T-helper 2 cell (primary cell): ENCODE measurements at places on chromosomes 5 and 9.

GRCh38 chr9:73869264-73869663 lies 627.9 kb upstream of the RORB start:
- DNase-seq = peak; percentile 73

DNA sequence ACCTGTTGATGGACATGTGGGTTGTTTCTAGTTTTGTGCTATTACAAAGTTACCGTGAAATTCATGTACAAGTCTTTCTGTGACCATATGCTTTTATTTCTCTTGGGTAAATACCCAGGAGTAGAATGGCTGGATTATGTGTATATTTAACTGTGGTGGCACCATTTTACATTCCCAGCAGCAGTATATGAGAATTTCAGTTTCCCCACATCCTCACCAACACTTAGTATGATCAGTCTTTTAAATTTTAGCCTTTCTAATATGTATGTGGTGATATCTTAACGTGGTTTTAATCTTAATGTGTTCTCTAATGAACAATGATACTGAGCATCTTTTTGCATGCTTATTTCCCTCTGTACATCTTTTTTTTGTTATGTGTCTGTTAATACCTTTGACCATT lies 36.6 kb downstream of the GALNT10 start:
- no peak for DNase-seq

GRCh38 chr5:3428334-3428733 lies 167.3 kb upstream of the IRX1 start:
- DNase-seq = no peak

GRCh38 chr9:99449726-99450125 lies 227.6 kb downstream of the SEC61B start:
- DNase-seq = no peak

- no peak for DNase-seq
Measured at GRCh38 chr5:55030220-55030619, 6.2 kb downstream of the GZMK start.

GRCh38 chr9:12889402-12890106 lies 114.7 kb downstream of the LURAP1L start:
- DNase-seq = no peak

GRCh38 chr5:87048156-87048555 lies 219.5 kb upstream of the RASA1 start:
- DNase-seq = no peak

GRCh38 chr9:114324492-114324891 lies 1.6 kb downstream of the ORM1 start:
- no peak for DNase-seq

DNA sequence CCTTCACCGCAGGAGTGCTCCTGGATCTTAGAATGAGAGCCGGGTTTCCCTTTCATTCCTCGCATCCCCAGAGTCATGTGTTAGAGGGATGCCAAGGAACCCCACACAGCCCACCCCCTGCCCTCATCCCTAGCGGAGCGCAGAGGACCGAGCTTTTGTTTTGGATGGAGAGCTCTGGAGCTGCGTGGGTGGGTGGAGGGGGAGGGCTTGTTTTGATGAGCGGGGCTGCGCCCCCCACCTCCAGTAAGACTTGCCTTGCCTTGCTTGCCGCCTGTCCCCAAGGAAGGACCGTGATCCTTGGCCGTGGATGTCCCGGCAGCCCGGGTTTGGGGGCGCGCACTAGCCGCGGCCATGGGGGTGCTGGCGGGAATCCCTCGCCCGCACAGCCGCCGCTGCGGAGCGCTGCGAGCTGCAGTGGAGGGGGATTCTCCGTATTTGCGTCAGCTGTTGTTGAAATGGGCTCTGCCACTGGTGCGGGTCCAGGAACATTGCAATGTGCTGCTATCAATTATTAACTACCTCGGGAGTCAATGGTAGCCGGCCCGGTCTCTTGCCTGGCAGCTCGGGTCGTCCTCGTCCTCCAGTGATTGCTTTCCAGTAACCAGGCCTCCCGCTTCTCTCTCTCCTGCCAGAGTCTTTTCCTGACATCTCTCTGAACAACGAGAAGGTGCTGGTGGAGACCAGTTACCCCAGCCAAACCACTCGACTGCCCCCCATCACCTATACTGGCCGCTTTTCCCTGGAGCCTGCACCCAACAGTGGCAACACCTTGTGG lies 1.0 kb downstream of the EGR1 start:
- DNase-seq = no peak
